Mucosa of gallbladder (tissue), 1 donor: ENCODE measurements at places on chromosomes 2 and 18. TPM values are rescaled to one million over a fixed set of nuclear protein-coding genes. Genes with fewer than 3 reads are reported as not detected.
A peak's percentile ranks its signal among the peaks of the same experiment; 100 is the strongest.

GRCh38 chr2:211941216-211941747, 597.3 kb downstream of the ERBB4 start:
- DNase-seq = no peak

CTNNA2 gene
- total RNA-seq = 0.37 TPM

DNA sequence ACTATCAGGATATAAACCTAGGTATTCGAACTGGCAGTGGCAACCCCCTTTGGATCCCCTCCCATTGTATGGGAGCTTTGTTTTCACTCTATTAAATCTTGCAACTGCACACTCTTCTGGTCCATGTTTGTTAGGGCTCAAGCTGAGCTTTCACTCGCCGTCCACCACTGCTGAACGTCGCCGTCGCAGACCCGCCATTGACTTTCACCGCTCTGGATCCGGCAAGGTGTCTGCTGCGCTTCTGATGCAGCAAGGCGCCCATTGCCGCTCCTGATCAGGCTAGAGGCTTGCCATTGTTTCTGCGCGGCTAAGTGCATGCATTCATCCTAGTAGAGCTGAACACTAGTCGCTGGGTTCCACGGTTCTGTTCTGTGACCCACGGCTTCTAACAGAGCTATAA, 69.1 kb downstream of the LCLAT1 start:
- no peak for DNase-seq

GRCh38 chr2:1621041-1621440, 123.3 kb downstream of the PXDN start:
- DNase-seq = no peak

UPP2 gene
- not detected for total RNA-seq

GKN1 gene
- not detected for total RNA-seq

- no peak for DNase-seq
Observed at GRCh38 chr2:195677884-195678283, 20.9 kb downstream of the SLC39A10 start.

DNA sequence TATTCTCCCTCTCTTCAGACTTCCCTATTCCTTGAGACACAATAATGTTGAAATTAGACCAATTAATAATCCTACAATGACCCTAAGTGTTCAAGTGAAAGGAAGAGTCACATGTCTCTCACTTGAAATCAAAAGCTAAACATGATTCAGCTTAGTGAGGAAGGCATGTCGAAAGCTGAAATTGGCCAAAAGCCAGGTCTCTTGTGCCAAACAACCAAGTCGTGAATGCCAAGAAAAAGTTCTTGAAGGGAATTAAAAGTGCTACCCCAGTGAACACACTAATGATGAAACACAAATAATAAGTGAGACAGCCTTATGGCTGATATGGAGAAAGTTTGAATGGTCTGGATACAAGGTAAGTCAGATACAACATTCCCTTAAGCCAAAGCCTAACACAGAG, 115.4 kb downstream of the PXDN start:
- DNase-seq = no peak

RNF152 gene
- total RNA-seq = 18.2 TPM

DNA sequence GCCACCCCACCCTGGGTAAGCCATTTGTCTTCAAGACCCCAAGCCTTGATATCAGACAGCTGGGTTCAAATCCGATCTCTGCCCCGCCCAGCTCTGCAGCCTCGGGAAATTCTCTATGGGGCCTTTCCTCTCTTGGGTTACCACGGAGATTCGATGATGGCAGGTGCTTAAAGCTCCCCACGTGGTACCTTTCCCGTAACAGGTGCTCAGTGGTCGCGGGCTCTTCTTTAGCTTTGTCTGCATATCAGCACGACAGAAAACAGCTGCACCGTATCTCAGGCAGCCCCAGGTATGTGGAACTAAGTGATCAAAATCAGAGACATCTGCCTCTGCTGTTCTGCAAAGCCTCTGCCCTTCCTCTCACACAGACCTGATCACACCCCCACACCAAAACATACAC, 37.4 kb downstream of the TTC32 start:
- no peak for DNase-seq

DNA sequence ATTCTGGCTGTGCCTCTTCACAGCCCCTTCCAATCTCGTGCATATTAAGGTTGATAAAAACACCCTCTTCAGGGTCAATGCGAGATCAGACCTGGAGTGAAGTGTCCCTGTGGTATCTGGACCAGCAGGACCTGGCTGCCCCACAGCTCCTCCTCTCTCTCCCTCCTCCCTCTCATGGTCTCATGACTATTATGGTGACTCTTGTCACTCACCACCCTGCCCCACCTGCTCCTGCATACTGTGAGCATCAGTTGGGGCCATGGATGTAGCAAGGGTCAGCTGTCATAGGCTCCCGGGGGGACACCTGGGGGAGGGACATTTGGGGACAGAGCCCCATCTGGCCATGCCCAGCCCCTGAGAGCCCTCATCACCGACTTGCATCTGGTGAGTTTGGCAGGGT, 50.2 kb downstream of the ODC1 start:
- no peak for DNase-seq

LAMA1 gene
- total RNA-seq = 0.49 TPM

DNA sequence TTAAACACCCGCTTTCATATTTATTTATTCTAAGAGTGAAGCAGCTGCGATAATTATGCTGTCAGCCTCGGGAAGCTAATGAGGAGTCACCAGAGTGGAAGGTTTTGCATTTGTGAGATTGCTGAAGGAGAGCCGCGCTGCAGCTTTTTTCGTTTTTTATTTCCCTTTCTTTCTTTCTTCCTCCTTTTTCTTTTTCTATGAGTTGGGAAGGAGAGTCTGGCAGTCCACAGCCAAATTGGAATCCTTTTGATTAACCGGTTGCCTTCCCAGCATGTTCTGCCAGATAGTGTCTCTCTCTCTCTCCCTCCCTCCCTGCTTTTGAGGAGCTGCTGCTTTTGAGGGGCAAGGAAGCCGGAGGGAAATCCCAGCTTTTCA, 82.1 kb downstream of the CDK15 start:
- DNase-seq = no peak

VSNL1 gene
- total RNA-seq = 0.23 TPM

GRCh38 chr2:70964133-70964532, 14.3 kb upstream of the ANKRD53 start:
- DNase-seq = peak; percentile 3

- no peak for DNase-seq
Observed at GRCh38 chr18:27366151-27366550, 181.0 kb upstream of the CHST9 start.

DNA sequence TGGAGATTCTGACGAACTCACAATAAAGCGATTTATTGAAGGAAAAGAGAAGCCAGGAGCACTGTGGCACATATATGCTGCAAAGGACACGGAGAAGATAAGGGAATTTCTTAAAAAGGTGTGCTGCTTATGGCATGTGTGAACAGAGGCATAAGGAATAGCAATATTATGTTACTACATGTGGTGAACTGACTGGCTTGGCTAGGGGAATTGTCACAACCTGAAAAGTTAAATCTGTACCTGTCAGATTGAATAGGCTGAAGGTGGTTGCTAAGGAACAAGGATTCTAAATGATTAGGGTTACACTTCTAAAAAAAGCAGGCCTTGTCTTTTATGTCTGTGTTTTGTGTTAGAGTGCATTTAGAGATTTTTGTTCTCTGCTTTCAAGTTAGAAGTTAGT, 48.4 kb downstream of the KDM3A start:
- DNase-seq = no peak

GRCh38 chr2:74259733-74260132, 61.3 kb downstream of the MTHFD2 start:
- DNase-seq = no peak

GRCh38 chr2:233446606-233447305, 92.5 kb downstream of the DGKD start:
- no peak for DNase-seq

DNA sequence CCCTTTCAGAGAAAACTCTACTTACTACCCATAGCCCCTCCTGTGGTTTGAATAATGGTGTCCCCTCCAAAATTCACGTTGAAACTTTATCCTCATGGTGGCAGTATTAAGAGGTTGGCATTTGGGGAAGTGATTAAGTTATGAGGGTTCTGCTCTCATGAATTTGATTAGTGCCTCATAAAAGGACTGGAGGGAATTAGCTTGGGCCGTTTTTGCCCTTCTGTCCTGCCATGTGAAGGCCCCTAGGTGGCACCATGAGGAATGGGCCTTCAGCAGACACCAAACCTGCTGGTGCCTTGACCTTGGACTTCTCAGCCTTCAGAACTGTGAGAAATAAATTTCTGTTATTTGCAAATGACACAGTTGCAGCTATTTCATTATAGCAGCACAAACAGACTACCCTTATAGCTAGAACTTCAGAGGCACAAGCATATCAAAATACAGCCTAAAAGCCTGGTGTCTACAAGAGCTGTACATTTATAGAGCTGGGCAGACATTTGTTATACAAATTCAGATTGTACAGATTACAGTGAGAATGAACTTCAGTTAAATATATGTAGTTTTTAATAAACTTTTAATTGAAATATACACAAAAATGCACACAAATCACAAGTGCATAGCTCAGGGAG, 2.6 kb upstream of the PTPN2 start:
- no peak for DNase-seq

GRCh38 chr2:3885629-3886628, 182.6 kb downstream of the DCDC2C start:
- no peak for DNase-seq

DNA sequence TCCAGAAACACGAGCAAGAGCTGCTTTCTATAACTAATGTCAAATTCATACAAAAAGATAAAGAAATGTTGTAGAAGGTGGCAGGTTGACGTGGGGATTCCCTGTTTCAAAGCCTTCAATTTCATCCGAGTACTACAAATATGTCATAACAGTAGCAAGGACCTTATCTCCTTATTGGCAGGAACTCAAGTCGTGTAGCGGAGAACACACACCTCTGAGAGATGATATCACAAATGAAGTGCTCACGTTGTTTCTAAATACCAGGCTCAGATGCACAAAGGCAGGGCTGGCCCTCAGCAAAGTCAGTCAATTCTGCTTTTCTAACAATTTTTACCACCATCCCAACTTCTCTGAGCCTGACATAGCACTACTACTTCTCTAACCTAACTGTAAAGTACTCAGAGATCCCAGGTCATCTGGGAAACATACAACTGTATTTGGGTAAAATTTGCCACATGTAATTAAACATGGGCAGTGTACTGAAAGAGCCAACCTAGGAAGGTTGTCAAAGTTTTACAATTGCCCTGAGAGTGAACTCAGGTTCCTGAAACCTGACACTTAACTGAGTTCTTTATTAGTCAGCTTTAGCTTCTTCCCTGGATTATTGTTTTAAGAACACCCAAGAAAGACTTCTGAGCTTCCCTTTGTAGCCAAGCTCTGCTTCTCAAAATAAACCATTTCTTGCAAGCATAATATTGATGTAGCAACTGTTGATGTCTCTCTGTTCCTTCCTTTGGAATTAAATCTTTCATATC, 813.7 kb upstream of the ACVR2A start:
- no peak for DNase-seq

GRCh38 chr18:73688161-73688560, 459.5 kb downstream of the FBXO15 start:
- no peak for DNase-seq

- DNase-seq = no peak
Observed at GRCh38 chr2:138515092-138515491, 13.5 kb downstream of the SPOPL start.

GRCh38 chr18:44229693-44230108, 451.0 kb upstream of the SETBP1 start:
- DNase-seq = peak; percentile 65

GRCh38 chr2:201971531-201972228, 62.0 kb upstream of the FZD7 start:
- DNase-seq = no peak

REEP1 gene
- total RNA-seq = 21.2 TPM

OTOS gene
- not detected for total RNA-seq

DNA sequence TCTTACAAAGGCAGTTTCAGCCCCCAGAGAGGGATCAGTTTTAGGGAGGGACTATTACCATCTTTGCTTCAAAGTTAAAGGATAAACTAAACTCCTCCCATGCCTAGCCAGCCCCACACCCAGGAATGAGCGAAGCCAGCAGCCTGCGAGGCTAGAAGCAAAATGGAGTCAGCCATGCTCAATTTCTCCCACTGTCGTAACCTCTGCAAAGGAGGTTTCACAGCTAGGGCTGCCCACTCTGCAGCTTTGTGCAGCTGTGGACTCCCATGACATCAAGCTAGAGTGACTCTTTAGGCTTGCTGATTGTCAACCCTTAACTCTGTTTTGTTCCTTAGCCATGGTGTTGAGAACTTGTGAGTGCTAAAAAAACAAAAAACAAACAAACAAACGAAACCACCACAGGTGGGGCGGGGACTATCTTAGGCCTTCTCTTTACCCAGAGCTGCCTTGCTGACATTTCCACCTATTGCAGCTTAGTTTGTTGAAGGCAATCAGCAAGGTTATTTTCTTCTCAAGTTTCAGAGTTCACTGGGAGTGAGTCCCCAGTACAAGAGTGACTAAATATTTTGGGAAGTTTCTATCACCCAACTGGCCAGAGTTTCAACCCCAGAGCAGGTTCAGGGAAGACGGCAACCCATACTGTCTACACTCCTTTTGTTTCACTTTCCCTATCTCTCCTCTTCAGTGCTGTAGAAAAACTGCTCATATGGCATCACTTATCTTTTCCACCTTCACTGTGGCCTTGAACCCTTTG, 592.1 kb downstream of the XIRP2 start:
- no peak for DNase-seq

NXPH2 gene
- not detected for total RNA-seq

- no peak for DNase-seq
Observed at GRCh38 chr2:73836141-73836943, 7.6 kb downstream of the STAMBP start.

DNA sequence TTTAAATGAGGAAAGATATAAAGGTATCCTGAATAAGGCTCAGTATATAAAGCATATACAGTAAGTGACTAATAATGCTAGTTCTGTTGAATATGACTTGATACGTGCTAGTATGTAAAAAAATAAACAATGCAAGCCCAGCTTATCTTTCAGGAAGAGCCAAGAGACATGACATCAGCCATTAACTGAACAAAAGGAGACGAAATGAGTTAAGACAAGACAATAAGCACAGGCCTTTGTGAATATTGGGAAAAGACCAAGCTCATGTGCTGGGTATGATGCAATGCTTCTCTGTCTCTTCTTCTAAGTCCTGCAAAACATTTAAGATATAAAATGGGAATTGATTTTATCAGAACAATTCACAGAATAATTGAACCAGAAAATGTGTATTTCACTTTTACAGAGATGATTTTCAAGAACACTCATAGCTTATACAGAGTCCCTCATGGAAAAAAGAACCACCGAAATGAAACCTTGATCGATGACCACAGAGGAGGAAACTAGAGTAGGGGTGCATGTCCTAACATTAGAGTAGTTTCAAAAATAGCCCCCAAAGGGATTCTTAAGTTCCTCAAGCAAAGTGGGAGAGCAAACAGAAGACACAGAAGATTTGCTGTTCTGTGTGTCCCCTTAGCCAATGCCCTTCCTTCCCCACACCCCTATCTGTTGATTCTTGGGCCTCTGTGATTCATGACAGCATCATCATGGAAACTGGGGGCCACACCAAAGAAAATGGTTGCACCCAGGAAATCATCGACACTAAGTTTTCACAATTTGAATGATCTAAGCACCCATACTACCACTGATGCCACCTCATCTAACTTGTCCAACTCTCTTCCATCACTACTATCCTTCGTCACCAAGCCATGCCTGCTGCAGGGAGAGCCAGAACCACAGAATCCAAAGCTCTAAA, 68.0 kb upstream of the CRIM1 start:
- no peak for DNase-seq

GRCh38 chr18:11802586-11802985, 48.6 kb upstream of the CHMP1B start:
- no peak for DNase-seq

GRCh38 chr18:50734342-50734741, 85.5 kb downstream of the MRO start:
- DNase-seq = no peak

- peak; percentile 37 for DNase-seq
Observed at GRCh38 chr2:3001615-3002560, 375.7 kb downstream of the EIPR1 start.
